ENCODE measurements at places on chromosomes 5 and 9.

GRCh38 chr5:112708103-112708622 is 29.5 kb upstream of the APC start:
- no peak for DNase-seq

- no peak for DNase-seq
Measured at GRCh38 chr5:118042076-118042475, 946.3 kb downstream of the DTWD2 start.

DNA sequence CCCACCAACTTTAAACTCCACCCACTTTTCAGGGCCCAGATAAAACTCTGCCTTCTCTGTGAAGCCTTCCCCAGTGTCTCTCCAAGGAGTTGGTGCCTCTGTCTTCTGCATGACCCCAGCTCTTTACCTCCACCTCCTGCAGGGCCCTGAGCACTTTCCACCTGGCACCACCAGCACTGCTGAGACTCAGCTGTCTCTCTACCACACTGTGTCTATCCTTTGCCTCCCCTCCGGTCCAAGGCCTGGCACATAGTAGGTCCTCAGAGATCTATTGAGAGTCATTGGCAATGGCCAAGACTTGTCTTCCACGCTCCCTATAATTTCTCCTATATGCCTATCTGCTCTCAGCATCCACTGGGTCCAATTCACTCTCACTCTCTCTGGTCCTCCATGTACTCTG is 12.9 kb upstream of the GABBR2 start:
- no peak for DNase-seq

- no peak for DNase-seq
Measured at GRCh38 chr9:75156858-75157257, 68.5 kb downstream of the OSTF1 start.

DNA sequence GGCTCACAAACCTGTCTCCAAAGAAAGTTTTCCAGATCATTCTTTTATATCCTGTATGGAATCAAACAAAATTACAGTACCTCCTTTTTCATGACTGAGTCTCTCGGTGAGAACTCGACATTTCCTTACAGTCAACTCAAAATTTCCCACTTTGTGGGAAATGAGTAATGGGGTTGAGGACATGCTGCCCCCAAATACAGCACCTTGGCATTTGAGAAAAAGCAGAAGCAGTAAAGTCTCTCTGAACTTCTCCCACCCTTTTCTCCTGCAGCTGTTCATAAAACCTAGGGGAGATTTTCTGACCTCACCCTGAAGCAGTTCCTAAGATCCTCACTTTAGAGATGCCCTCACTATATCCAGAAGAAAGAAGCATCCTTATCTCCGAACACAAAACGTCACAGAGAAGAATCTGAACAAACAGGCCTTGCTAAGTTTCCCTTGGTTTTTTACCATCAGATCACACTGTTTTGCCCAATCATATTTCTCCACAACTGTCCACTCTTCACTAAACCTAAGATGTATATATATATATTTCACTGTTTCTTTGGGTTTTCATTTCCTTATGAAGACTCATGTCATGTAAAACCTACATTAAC is 96.1 kb upstream of the APC start:
- no peak for DNase-seq

DNA sequence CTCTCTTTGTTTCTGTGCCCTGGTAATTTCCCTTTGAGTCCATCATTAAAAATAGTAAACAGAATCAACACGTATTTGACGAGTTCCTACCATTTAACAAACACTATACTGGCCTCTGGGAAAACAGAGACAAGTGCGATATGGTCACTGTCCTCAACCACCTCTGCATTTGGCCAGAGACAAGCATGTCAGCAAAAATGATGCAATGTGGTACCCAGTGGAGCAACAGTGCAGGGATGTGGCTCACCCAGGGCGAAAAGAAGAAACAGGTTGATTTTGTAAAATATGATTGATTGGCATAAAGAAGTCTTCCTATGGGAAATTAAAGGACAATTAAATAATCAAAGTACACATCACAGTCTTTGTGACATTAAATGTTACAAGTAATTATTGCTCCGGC is 99.1 kb downstream of the CFAP90 start:
- no peak for DNase-seq

- DNase-seq: no peak
Measured at GRCh38 chr5:171568389-171568788, 148.9 kb downstream of the FGF18 start.

GRCh38 chr9:34688329-34689115 is 2.6 kb downstream of the CCL19 start:
- no peak for DNase-seq

- DNase-seq: no peak
Measured at GRCh38 chr5:141969783-141970771, 1.2 kb downstream of the RNF14 start.

GRCh38 chr5:93589152-93589828 is 6.3 kb downstream of the NR2F1 start:
- DNase-seq: no peak

DNA sequence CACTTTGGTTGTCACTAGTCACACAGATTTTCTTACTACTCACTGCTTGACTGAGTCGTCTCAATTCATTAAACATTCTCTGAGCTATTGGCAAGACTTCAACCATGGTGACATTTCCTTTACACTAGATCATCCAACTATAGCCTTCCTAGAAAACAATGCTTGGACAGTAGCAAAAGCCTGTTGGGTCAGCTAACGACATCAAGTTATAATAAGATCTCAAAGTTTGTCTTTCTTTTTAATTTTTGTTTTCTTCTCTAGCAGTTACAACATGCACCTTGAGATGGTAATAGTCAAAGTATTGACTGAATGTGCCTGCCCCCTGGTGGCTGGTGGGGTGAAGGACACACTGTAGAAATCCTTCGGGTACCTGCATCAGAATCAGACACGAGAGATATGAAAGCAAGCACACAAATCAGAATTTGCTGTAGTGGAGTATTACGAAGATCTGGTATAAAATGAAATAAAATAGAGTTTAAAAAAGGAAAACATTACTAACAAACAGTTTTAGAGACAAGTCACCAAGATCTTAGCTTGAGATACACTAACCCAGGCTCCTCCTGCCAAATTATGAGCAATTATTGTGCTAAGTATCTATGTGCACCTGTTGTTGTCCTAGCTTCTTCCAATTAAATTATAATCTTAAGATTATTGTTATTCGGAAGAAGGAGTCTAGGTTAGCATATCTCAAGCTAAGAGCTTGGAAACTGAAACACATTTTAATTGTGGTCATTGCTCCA is 81.2 kb downstream of the ARL15 start:
- peak; percentile 41 for DNase-seq

GRCh38 chr9:126454215-126454614 is 127.6 kb downstream of the MVB12B start:
- no peak for DNase-seq

DNA sequence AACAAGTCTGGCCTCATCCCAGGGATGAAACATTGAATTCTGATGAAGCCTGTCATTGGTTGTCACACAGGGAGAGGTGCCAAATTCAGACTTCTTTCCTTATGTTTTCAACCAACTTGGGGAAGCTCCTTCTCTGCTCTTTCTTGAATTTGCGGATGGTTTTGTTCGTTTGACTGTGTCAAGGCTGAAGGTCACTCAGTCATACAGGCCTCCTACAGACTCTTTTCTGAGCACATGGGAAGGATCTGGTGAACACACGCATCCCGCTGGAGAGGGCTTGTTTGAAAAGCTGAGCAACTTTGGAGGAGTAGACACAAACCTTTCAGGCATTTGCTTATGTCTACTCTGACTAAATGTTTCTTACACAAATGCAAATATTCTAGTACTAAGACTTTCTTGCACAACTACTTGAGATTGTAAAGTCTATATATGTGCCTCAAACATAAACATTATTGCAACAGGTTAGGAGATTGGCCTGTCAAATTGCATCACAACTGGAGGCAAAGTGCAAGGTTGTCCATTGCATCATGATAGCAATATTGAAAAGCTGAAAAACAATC is 151.5 kb upstream of the NR3C1 start:
- DNase-seq: no peak

- DNase-seq: peak; percentile 7
Measured at GRCh38 chr5:168291342-168291963, at the start of gene WWC1. WWC1 (plus strand) TSS chr5:168291645; CDS start chr5:168292153, 508 bp downstream.

GRCh38 chr5:175747539-175748060 is 89.7 kb downstream of the HRH2 start:
- DNase-seq: no peak

- no peak for DNase-seq
Measured at GRCh38 chr5:115033861-115034260, 135.8 kb downstream of the TRIM36 start.

GRCh38 chr5:82610686-82611085 is 332.5 kb upstream of the RPS23 start:
- DNase-seq: no peak

DNA sequence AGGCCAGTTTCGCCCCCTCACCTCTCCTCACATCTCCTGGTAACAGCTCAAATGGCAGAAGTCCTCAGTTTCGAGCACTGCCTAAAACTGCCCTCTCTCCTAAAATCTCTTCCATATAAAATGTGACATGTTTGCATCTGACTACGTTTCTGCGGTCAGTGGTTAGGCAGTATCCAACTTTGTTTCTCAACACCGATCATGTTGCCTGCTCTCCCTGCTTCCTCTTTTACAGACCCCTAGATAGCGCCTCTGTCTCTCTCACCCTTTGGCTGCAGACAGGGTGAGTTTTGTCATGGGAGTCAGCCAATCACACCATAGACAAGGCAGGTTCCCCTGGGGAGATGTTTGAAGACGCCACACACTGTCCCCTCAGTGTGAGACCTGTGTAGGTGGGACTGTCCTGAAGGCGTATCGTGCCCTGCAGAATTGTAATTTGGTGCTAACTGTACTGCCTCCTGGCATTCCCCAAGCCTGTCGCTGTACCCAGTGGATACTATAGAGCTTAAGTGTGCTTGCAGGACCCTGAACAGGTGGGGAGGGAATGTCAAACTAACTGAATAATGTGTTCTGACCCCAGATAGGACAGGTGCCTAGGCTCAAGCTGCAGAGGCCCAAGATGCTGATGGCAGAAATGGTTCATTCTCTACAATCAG is 1.1 kb downstream of the HEXB start:
- no peak for DNase-seq

DNA sequence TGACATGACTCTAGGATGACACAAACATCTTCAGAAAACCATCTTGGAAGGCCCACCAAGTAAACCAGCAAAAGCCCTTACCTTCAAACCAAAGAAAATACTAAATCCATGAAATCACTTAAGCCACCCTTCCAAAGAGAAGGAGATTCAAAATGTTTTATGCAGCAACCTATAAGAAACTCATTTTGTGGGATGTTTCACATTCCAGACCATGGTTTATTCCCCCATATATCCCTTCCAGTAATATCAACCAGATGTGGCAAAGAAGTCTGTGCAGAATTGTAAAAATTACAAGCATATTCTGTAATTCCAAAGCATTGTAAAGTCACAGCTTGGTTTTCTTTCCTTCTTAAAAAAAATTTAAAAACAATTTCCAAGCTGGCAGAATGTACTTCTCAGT is 117.4 kb downstream of the SLIT3 start:
- DNase-seq: no peak

GRCh38 chr5:80033513-80033912 is 1.6 kb upstream of the THBS4 start:
- DNase-seq: no peak

GRCh38 chr5:173916233-173916632 is 28.1 kb downstream of the CPEB4 start:
- no peak for DNase-seq

GRCh38 chr5:68219161-68219816 is 3.7 kb downstream of the PIK3R1 start:
- no peak for DNase-seq

DNA sequence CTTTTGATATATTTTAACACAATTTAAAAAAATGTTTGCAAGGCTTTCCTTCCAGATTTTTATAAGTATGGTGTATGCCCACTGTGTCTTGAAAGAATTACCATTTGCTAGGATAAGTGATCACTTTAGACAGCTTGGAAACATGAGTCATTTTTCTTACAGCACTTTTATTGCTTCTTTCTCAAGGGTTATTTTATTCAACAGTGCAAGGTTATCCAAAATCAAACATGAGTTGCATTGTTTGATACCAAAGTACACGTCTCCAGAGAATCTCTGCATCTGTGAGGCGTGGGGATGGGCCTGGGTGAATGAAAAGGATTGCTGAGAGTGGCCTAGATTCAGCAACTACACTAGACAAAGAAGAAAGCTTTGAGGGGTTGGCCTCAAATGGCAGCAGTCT is 329.6 kb downstream of the ADAMTS6 start:
- no peak for DNase-seq

- no peak for DNase-seq
Measured at GRCh38 chr5:61734001-61734400, 401.9 kb downstream of the ZSWIM6 start.

- DNase-seq: no peak
Measured at GRCh38 chr5:79021753-79022152, 36.6 kb upstream of the ARSB start.

- no peak for DNase-seq
Measured at GRCh38 chr9:90868555-90868954, 66.9 kb downstream of the SYK start.

DNA sequence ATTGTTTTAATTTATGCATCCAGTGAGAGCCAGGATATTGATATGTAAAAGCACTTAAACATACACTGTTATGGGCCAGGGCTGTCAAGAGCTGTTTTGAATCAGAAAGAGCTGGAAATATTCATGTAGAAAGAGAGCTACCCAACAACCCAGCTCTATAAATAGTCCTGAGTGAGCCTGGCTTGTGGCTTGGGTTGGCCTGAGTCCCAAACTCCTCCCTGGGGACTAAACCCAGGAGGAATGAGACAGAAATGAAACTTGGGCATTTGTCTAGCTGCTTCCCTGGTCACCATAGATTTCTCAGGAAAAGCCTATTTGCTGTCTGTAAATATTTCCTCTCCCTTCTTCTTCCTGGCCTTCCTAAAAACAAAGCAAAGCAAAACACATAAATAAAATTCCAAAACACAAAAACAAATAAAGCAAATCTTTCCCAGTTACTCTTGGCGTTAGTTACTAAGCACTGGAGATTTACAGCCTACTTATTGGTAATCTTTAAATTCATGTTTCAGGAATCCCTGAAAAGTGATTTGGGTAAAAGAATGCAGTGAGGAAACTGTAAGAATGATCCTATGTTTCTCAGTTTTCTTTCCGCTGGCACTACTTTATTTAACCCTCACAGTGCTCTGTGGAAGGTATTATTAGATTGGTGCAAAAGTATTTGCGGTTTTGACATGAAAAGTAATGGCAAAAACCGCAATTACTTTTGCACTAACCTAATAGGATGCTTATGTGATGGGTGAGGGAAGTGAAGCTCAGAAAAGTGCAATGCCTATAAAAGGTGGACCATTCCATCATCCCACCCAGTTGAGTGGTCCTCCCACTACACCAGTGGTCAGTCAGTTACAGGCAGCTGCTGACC is 111.8 kb downstream of the CARTPT start:
- no peak for DNase-seq

GRCh38 chr5:110836851-110837250 is 98.0 kb downstream of the SLC25A46 start:
- no peak for DNase-seq

GRCh38 chr5:91109634-91110033 is 273.5 kb downstream of the ARRDC3 start:
- DNase-seq: no peak

- DNase-seq: no peak
Measured at GRCh38 chr5:74334062-74334761, 306.3 kb downstream of the ENC1 start.

Data from activated CD4-positive, alpha-beta T cell treated with anti-CD3 and anti-CD28 coated beads, Interleukin-2, amount 50 U/mL, for 24 hours (primary cell).